ENCODE measurements at places on chromosomes 1 and 21. TPM values are rescaled to one million over a fixed set of nuclear protein-coding genes. Genes with fewer than 3 reads are reported as not detected.

GRCh38 chr1:170749549-170749948, 85.6 kb downstream of the PRRX1 start:
- ATAC-seq, result no peak

DNA sequence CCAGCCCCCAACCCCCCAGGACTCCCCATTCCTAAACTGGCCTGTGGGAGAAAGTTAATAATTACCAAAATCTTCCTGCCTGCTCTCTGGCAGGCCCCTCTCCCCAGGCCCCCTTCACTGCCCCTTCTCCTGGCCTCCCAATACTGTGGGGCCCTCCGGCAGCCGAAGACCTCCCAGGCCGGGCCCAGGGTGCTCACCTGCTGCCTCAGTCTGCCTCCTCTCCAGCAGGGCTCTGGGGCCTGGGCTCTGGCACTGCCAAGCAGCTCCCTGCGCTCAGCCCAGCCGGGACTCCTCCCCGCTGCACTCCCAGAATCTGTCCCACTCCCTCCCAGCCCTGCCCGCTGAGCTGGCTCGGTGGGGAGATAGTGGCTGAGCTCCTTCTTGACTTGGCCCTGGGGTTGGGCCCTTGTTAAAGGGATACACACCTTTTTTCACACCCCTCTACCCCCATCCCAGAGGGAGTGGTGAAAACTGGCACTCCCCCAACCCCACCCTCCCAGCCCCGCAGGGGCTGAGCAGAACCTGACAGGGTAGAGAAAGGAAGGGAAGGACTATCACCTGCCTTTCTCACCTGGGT, at the start of gene S100A16:
Gene S100A16, minus strand, starts transcription at position 383 of the 577 bp plus-strand sequence. CDS start 4,986 bp downstream, outside the sequence.
- ATAC-seq, result no peak

- ATAC-seq, result no peak
Observed at GRCh38 chr1:2823921-2824610, 22.6 kb upstream of the TTC34 start.

- ATAC-seq, result no peak
Observed at GRCh38 chr1:44646261-44647110, 27.8 kb downstream of the TMEM53 start.

DNA sequence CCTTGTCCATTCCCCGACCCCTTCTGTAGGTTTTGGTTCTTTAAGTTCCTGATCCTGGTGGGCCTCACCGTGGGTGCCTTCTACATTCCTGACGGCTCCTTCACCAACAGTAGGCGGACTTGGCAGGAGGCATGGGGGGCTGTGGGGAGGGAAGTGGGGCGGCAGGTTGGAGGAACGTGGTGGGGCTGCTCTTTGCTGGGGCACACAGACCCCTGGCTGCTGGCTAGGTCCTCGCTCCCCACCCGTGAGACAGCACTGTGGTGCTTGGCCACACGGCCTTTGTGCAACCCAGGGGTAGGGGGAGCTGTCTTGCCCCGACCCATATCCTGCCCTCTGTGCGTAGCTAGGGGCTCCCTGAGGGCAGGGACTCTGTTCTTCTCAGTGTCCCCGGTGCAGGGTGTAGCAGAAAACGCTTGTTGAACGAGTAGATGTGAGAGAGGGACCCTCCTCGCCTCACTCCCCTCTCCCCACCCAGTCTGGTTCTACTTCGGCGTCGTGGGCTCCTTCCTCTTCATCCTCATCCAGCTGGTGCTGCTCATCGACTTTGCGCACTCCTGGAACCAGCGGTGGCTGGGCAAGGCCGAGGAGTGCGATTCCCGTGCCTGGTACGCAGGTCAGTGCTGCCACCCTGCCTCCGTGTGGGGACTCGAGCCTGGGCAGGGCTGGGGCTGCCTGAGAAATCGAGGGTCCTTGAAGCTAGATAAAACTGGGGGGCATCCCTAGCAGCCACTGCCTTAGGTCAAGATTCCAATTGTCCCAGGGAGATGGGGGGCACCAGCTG, 12.5 kb downstream of the SERINC2 start:
- ATAC-seq, result no peak

- ATAC-seq, result no peak
Observed at GRCh38 chr21:45869121-45870007, 112.2 kb upstream of the COL6A1 start.

DNA sequence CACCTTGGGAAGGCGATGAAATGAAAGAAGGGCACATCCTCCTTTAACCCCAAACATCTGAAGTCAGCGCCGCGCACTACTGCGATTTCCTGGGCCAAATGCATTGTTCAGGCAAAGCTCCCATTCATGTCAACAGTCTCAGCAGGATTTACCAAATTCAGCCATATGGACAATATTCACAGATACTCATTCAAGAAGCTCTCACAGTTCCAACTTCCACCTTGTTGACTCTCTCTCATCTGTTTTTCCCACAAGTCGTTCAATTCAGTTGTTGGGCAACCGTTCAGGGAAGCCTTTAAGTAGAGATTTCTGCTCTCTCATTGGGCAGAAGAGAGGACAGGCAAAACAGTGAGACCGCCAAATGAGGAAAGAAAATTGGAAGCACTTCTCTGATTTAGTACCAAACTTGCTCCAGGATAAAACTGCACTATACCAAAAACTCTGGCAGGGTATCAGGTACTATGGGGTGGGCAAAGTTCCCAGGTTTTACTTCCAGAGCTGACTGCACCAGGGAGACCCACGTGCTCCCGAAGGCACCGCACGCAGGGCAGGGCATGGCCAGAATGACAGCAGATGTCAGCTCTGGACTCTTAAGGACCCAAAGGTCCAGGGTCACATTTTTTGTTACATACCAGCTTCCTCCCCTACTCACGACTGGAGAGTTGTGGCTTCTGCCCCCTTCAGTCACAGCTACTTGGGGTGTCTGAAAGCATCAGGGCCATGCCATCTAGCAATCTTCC, 668.8 kb downstream of the KIF26B start:
- ATAC-seq, result no peak

Gene TNFSF4
- 2.0 TPM for total RNA-seq

Gene RNPEP
- total RNA-seq, result 39.8 TPM

Gene DPT
- not detected for total RNA-seq

Gene SIK1
- 8.1 TPM for total RNA-seq

Gene NUDT4B
- not detected for total RNA-seq

Gene DFFA
- 27.4 TPM for total RNA-seq

Measured in activated T-helper 17 cell treated with anti-CD3 and anti-CD28 coated beads, Interleukin-2, amount 50 U/mL, for 72 hours (primary cell).